ENCODE measurements at places on chromosomes 2 and 18.

GRCh38 chr2:101400506-101401325 is 13.4 kb upstream of the CREG2 start:
- no peak for DNase-seq

GRCh38 chr2:57368190-57368589 is 678.4 kb upstream of the VRK2 start:
- no peak for DNase-seq

- no peak for DNase-seq
These were observed 84.2 kb downstream of the SLC4A10 start for GRCh38 chr2:161708350-161708975.

GRCh38 chr2:232533944-232534710 is 5.4 kb upstream of the CHRNG start:
- no peak for DNase-seq

GRCh38 chr2:173216051-173216450 is 138.6 kb upstream of the CDCA7 start:
- DNase-seq, result no peak

DNA sequence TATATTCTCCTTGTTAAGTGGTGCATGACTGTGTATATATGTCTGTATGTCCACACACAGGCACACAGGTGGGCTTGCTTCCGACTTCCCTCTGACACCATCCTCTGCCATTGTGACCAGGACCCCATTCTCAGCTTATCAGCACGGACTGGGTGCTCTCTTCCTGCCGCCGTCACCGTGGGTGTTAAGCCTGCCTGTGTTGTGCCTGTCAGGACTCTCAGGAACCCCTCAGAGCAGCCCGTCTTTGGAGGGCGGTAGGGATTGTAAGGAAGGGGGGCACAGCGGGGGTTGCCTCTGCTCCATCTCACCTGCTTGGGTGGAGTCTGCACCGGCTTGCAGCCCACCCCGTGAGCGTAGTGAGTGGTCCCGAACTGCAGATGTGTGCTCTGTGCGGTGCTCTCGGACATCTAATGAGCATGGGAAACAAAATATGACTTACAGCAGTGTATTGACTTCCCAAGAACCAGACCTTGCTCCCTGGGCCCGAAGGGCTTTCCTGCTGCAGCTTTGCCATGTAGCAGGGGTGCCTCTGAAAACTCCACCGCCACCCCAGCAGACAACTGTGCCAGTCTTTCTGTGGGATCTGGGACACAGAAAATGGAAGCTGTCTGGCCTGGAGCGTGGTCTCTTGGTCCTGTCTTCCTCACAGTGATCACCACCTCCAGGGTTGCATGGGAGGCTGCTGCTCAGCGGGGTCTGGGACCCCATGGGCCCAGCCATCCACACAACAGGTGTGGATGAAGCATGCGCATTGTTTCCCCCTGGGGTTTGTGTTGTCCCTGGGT is 58.9 kb downstream of the SH3RF3 start:
- no peak for DNase-seq

- DNase-seq, result no peak
These were observed 38.3 kb upstream of the DLX1 start for GRCh38 chr2:172046866-172047565.

Measured in neural crest cell (in vitro differentiated cells).